NCI-H1092 treated with DMSO at 0.1 percent for 48 hours (cell line): ENCODE measurements at places on chromosomes 13 and 19.
A peak's percentile ranks its signal among the peaks of the same experiment; 100 is the strongest.

DNA sequence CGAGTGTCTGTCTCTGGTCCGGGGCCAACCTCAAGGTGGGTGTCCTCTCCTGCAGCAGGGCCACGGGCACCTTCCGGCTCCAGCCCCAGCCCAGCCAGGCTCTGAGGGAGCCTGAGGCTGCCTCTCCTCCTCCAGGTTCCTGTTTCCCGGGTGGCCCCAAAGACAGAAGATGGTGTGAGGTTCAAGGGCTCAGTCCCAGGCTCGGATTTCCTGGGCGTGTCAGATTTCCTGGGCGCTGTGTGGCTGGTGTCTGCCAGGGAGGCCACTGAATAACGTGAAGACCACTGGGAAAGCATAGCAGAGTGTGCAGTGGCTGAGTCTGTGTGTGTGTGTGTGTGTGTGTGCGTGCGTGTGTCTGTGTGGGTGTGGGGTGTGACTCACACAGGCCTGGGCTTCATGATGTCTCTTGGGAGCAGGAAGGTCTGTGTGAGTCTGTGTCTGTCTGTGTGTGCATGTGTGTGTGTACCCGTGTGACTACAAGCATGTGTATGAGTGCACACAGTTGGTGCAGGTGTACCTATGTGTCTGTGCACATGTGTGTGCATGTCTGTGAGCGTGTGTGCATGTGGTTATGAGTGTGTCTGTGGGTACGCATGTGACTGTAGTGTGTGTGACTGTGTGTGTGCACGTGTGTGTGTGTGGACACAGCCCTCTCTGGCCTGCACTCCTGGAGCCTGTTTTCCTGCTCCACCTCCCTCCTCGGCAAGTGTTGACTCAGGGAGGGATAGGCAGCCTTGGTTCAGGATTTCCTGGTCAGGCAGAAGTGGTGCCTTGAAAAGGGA, 28.3 kb downstream of the CEBPA start:
- no peak for DNase-seq

GRCh38 chr19:11674067-11674492, 64.7 kb downstream of the ZNF823 start:
- DNase-seq, result no peak

GRCh38 chr13:95231393-95231792, 69.9 kb downstream of the ABCC4 start:
- DNase-seq, result no peak

DNA sequence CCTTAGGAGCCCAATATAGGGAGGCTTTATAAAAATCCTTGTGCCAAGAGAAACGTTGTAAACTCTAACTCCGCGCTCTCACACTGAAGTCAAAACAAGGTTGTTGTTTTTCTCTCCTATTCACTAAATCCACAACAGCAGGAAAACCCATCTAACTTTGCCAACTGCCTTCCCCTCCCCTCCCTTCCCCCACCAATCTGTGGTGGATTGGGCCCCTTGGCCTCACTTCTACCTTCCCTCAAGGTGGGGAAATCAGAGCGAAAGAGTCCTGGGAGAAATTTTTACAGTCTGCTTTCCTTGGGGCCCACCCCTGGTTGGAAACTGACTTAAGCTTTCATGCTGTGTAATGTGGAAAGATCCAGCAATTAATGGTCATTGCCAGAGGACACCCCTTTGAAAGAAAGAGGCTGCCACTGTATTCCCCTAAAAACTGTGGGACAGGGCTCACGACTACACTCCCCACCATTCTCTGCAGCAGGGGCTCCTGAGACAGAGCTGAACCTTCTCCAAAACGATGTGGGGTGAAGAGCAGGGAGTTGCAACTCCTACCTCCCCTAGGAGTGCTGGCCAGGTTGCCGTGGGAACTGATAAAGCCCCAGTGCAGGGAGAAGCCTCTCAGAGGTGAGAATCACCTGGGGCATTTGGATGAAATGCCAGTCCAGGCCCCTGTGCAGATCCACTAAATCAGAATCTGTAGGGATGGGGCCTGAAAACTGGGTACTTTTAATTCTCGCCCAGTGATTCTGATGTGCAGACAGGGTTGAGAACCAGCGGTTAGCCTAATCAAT, 1.1 kb downstream of the DHRS12 start:
- peak; percentile 39 for DNase-seq

GRCh38 chr19:53808710-53809125, 15.4 kb downstream of the NLRP12 start:
- no peak for DNase-seq

DNA sequence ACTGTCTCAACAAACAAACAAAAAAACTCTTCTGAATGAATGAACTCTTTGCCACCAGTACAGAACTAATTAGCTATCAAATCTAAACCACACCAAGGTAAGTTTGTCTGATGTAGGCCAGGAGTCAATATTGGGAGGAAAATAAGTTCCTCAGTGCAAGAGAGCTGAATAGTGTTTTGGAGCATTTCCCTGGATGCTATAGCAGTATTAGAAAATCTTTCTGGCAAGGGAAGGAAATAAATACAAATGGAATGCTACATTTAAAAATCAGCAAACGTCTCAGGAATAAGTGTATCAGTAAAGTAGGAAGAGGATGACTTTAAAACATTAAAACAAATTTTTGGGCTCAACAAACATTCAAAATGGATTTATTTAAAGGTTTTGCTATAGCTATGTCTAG, 81.3 kb upstream of the TMTC4 start:
- no peak for DNase-seq

GRCh38 chr19:36685835-36686234, 1.6 kb upstream of the ZNF567 start:
- no peak for DNase-seq

DNA sequence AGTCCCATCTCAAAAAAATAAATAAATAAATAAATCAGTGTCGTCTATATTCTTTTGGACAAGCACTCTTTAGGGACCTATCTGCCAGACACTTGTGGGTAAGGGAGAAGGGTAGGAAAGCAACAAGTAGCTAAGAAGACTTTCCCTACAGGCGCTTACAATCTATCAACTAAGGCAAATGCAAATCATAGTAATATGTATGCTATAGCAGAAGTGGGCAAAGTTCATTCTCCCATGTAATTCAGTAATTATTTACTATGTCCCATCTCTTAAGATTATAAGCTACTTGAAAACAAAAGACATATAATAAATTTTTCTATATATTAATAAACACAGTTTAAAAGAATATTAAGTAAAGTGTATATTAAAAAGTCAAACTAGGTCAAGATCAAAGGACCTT, 16.5 kb downstream of the ELF1 start:
- DNase-seq, result no peak

DNA sequence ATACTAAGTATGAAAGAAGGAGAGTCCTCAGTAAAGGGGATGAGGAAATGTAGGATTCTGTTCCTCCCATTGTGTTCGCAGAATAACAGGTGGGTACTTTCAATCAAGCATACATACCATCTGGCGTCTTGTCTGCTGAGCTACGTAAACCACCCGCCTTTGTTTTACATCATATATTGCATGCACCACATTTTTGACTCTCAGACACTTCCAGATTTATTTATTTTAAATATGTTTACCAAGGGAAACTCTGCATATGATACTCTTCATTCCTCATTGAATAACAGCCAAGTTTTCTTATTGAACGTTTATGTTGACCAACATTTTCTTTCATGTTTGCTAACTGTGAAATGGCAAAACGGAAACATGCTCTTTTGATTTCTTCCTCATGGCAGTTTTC, 174.1 kb downstream of the FGF14 start:
- DNase-seq, result peak; percentile 22

DNA sequence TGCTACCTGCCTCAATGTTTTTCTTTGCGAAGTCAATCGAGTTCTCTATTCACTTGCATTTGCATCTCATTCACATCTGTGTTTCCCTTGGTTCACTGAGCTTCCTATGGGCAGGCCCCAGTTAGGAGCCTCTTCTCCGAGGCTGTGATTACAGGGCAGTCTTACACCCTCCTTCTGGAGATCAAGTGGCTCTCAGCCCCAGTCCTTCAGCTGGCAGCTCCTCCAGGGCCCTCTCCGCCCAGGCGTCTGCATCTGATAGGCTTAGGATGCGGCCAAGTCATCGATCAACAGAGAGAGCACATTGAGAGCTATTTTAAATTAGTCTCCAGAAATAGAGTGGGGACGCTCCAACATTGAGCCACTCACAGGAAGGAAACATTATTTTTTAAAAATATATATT, 44.2 kb downstream of the MBNL2 start:
- no peak for DNase-seq

DNA sequence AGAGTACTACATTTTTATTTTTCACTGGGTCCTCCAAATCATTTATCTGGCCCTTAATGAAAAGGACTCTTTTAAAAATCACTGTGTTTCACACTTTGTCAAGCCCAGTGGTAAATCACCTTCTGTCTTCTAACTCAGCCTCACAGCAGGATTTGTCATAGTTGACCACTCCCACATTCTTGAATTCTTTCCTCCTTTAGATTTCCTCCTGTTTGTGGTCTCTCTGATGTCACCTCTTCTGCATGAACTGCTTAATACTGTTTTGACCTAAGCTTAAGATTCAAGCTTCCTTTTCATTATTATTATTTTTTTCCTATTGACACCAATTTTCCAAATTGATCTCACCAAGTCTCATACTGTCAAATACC, 899.8 kb upstream of the MIR17HG start:
- no peak for DNase-seq

- DNase-seq, result no peak
These were observed 140.7 kb upstream of the SPRY2 start for GRCh38 chr13:80481588-80481987.
